Cerebellar nuclear complex (tissue), 1 donor: ENCODE measurements at places on chromosomes 5 and 9.

DNA sequence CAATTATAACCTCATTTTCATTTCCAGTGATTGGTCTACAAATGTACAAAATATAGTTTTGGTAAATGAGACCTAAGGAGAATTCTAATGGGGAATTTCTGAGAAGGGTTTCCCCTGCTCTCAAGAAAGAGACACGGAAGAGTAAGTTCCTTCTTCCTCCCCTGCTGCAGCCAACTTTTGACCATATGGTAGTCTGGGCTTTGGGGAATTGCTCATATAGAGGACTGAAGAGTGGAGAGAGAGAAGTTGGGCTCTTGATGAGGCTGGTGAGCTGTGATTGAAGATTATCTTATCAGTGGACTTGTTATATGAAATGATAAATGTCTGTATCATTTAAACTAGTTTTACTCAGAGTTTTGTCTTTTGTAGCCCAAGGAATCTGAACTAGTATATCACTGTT lies 4.3 kb upstream of the LNPEP start:
- no peak for DNase-seq

DNA sequence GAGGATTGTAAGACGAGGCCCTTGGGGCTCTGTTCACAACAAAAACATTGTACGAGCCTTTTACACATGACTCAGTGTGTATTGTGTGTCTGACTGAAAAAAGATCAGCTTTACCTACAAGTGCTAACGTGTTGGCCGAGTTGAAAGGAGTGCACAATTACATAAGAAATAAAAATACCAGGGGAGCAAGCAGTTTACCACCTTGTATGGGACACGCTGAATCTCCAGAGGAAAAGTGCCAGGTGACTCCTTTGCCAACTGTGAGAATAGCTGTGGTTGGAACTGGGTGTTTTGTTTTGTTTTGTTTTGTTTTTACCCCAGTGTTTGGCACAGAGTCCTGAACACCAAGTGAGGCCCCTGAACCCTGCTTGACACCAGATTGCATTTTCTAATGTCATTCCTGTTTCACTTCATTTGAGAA lies 32.8 kb upstream of the ZSWIM6 start:
- no peak for DNase-seq

DNA sequence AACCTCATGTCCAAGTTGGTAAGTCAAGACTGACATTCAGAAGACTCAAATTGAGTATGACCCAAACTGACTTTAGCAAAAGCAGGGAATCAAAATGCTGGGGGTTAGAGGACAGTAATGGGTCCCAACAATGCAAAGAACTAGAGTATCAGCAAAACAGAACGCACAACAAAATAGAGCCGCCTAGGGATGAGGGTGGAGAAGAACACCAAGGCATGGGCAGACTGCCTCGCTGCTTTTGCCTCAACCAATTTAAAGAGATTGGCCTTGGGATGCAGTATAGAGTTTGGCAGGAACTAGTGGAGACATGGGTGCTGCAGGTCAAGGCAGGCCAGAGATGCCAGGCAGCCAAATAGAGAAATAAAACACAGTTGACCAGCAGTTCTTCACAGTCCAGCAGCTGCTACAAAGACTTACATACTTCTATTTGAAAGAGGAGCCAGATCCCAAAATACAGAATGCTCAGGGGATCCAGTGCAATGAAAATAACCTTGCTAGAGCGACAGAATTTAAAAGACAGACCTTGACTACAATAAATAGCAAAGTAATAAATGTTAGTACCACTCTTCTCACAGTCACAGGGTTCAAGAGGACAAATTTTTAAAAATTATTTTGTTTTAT lies 83.9 kb upstream of the NIPBL start:
- no peak for DNase-seq

GRCh38 chr5:158847772-158848171 lies 251.9 kb downstream of the EBF1 start:
- DNase-seq = no peak

DNA sequence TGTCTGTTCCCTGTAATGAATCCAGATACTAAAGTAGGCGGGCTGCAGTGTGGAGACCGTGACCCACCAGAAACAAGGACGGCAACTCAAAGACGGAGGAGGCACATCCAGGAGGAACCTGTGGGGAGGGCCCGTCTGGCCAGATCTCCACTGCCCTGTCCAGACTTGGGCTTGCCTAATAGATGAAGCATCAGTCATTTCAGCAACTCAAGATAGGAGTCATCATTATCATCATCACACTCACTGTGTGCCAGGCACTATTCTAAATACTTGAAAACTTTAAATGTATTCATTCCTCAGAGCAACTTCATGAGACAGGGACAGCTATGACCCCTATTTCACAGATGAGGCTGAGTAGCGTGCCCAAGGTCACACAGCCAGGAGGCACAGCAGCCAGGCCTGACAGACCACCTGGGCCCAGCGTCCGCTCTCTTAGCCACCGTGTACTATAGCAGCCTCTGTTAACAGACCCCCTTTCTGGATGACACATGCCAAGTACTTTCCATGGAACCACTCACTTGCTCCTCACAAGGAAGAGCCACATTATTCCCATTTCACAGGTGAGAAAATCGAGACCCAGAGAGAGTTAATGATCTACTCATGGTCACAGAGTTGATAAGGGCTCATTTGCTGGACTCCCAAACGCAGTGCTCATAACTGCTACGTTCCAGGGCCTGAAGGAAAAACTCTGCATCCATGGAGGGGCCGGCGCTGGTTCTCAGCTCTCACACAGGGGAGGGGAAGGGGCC lies 4.9 kb upstream of the IL4 start:
- DNase-seq = no peak

- DNase-seq = no peak
These were observed 35.5 kb downstream of the PRRC2B start for GRCh38 chr9:131429121-131430012.

DNA sequence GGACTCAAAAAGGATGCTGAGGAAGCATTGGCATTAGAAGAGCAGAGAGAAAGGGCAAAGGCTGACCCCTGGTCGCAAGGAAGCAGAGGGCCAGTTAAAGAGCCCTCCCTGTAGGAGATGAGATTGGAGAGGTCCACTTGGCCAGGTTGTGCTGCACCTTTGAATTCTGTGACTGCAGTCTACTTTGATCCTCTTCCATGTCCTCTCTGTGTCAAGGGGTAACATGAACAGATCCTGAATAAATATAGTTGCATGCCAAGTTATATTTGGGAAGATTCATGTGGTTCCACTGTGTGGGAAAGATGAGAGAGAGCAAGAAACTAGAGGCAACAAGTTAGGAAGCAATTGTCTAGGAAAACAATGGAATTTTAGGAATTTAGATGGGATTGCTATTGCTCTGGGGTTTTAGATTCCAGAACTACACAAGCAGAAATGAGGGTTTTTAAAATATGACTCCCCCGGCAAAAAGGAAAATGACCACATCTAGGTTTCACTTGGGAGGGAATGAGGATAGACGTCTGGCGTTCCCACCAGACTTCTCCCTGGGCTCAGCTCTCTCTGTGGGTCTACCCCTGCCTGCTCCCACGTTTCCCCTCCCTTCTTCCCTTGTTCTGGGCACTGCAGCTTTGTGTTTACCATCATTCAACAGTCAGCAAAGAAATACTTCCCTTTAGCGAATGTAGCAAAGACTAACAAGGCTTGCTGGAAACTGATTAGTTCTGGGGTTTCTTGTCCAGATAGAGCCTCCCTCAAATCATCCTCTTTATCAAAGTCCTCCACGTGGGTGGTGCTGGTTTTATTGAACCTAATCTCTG lies 63.6 kb downstream of the SNX18 start:
- no peak for DNase-seq

DNA sequence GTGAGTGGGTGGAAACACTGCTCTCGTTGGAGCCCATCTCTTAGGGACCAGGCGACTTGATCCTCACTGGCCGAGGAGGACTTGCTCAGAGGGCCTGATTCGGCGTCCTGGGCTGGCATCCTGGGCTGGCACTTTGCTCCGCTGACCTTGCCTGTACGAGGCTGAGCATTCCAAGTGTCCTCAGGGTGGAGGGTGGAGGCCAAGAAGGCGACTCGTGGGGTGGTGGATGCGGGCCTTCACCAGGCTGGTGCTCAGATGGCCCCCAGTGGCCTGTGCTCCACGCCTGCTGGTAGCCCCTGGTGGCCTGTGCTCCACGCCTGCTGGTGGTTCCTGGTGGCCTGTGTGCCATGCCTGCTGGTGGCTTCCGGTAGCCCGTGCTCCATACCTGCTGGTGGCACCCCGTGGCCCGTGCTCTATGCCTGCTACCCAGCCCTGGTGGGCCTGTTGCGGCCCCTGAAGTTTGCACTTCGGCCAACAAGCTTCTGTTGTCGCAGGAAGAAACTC lies 42.9 kb downstream of the PHF2 start:
- DNase-seq = no peak

DNA sequence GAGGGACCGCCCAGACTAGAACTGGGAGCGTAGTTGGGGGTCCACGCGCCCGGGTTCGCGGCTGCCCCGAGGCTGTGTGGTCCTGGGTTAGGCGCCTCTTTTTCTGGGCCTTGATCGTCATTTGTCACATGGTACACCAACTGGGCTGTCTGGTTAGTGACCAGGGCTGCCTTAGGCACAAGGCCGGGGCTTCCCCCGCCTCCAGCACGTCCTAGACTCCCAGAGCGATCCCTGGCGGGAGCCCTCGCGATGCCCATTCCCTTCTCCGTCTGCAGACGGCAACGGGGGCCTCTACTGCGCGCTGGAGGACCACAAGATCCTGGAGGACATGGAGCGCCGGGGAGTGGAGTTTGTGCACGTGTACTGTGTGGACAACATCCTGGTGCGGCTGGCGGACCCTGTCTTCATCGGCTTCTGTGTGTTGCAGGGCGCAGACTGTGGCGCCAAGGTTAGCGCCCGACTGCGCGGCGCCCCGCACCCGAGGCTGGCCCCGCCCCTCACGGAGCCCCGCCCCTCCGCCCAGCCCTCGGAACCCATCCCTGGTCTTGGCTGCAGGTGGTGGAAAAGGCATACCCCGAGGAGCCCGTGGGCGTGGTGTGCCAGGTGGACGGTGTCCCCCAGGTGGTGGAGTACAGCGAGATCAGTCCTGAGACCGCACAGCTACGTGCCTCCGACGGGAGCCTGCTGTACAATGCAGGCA lies 1.5 kb downstream of the UAP1L1 start:
- DNase-seq = no peak
